ENCODE measurements at places on chromosomes 13 and 19.

- DNase-seq: no peak
Observed at GRCh38 chr13:35252536-35253205, 223.8 kb downstream of the MAB21L1 start.

- peak; percentile 72 for DNase-seq
Observed at GRCh38 chr19:39403331-39404312, 3.0 kb upstream of the ZFP36 start.

DNA sequence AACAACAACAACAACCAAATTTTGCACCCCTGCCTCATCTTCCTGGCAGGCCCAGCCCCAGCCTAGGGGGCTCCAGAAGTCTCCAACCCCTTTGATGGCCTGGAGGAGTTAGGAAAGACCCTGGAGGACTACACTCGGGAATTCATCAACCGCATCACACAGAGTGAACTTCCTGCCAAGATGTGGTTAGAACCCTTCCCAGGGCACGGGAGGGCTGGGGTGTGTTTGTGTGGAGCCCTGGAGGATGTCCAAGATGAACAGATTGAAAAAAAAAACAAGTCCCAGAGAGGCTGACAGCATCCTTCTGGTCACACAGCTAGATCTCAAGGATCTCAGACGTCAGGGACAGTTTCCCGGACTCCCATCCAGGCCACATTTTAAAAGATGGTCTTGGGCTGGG, 13.3 kb downstream of the APOC1 start:
- no peak for DNase-seq

GRCh38 chr13:63954683-63955082, 2539.0 kb upstream of the PCDH20 start:
- DNase-seq: no peak

DNA sequence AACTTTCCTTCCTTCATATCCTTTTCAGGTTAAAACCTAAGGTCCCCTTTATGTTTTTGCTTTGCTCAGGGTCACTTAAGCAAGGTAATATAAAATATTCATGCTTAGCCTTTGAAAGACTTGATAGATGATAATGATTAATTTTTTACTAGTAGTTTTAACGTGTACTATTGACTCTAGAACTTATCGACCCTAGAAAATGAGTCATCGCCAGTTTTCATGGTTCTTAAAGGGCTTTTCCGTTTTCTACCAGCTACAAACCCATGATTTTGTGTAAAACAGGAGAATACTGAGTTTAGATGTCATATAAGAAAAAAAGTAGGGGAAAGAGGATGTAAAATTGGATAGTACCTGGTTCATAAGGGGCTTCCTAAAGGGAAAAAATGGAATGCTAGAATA, 75.7 kb downstream of the DHRS12 start:
- no peak for DNase-seq

GRCh38 chr13:60431108-60431700, 34.2 kb downstream of the TDRD3 start:
- peak; percentile 76 for DNase-seq

DNA sequence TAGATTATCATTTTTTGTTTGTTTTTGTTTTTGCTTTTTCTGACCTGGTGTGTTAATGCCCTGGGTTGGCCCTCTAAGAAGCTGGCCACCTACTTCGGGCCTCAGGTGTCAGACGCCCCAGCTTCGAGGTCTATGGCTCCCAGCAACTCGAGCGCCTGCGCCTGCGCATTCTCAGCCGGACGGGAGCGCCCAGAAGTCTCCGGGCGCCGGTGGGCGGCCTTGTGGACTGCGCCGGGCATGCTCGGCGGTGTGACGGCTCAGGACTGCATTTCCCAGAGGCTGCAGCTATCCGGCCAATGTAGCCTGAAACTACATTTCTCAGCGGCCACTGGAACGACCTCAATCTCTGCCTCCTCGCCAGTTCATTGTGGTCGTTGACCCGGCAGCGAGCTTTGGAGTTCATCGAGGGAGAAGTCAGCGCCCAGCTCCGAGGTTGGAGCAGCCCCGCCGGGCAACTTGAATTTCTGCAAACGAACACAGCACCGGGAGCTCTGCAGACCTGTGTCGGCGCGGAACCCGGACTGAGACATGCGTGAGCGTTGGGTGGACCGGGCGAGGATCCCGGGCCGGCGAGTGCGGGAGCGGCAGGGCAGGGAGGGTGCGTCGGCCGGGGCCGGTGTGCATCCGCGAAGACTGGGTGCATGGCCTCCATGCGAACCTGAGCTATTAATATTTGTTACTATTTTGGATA, at the start of gene ZNF30:
Gene ZNF30 (plus strand): TSS at position 219 of the 691 bp plus-strand sequence. CDS start 3,045 bp downstream, outside the sequence.
- DNase-seq: peak; percentile 94

- DNase-seq: no peak
Observed at GRCh38 chr19:15843203-15843893, 27.9 kb upstream of the OR10H1 start.

DNA sequence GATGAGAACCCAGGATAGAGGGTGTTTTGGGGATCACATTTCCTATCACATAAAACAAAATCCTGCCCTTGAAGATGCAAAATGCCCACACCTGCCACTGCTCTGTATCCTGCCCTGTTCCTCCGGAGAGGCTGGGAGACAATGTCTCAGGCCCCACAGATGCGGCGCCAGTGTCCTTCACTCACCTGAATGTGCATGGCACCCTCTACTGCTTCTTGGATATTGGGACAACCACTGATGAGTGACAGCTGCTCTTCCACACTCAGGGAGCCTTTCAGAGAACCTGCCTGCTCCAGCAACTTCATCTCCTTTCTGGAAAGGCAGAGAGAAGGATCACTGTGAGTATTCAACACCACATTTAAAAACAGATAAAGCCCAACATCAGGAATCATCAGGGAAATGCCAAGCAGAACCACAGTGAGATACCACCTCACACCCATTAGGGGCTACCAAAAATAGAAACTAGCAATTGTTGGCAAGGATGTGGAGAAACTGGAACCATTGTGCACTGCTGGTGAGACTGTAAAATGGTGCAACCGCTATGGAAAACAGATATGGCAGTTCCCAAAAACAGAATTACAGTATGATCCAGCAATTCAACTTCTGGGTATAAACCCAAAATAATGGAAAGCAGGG, 36.4 kb downstream of the CRYL1 start:
- DNase-seq: peak; percentile 77

DNA sequence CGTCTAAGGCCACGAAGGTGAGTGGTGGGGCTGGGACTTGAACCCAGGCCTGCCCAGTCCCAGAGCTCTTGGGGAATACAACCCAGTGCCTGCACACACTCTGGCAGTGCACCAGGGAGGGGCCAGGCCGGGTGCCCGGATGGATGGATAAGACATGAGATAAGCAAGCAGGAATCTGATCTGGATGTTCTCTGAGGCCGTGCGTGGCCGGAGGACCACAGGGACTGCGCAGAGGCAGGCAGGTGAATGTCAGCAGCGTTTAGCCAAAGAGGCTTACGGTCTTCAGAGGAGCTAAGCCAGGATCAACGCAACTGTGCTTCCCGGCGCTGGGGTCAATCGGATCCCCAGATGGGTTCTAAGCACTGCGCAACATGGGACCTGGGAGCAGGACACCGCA, 1.5 kb downstream of the ZNF787 start:
- DNase-seq: no peak

DNA sequence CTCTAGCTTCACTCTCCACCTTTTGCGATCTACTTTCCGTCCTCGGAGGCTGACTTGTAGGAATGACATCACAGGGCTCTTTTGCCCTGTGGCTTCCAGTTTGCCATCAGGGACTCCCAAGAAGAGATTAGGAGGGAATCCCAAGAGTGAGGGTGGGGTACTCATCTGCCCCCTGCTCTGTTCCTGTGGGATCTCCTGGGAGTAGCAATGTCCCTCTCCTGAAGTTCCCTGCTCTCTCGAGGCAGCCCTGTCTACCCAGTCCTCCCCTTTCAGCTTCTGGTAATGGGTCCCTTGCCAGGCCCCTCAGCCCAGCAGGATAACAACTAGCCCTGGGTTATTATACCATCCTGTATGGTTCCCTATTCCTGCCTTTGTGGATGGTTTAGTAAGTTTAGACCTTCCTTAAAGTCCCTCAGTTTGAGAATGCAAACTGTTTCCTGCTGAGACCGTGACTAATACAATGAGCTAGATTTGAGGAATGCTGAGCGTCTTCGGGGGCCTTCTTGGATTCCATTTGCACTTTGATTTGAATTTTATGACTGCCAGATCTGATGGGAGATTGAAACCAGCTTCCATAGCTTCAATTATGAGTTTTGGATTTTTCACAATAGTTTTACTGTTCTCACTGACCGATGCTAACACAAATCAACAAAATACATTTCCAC, 73.7 kb upstream of the IPO5 start:
- no peak for DNase-seq

DNA sequence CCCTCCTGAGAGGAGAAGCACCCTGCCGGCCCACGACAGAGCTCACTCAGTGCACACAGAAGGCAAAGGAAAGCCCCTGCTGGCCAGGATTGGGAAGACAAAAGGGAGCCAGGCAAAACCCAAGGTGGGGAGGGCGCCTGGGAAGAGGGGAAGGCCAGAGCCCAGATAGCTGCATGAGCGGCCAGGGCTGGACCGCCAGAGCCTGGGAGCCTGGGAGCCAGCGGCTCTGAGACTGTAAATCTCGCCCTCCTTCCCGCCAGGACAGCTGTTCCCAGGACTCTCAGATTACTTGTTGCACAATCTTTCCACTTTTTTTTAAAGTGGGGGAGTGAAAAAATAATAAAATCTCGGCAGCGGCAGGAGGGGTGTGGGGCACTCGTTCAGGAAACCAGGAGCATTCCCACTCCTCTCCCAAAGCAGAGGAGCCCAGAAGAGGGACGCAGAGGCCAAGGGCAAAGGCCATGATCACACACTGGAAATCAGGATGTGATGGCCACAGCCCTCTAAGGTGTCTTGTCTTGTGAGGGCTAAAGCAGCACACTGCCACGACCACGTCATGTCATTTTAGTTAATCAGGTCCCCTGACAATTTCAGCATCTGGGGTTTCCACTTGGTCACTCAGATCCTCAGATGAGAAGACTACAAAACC, 19.6 kb upstream of the EPHX3 start:
- DNase-seq: no peak

DNA sequence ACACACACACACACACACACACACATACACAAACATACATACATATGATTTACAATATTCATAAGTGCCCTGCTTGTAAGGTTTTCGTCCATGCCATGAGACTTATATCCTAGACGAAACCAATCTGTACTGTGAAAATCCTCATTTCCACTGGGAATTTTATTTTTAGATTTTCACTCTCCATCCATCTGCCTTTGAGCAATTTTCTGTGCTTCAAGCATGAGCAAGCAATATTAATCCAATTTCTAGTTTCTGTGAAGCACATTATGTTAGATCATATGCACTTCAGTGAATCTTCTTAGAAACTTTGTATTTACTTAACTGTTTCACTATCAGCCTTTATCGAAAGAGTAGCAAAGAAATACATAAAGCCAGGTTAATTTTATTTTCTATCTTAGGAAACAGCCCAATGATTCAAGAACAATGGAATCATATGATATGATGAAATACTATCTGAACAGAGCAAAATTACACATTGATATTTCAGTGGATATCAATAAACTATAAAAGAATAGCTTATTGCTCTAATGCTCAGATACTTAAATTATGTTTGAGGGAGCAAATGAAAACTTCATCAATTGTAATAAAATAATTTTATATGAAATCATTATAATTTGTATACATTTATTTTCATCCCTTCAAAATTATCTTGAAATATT, 1100.7 kb upstream of the MIR17HG start:
- no peak for DNase-seq

DNA sequence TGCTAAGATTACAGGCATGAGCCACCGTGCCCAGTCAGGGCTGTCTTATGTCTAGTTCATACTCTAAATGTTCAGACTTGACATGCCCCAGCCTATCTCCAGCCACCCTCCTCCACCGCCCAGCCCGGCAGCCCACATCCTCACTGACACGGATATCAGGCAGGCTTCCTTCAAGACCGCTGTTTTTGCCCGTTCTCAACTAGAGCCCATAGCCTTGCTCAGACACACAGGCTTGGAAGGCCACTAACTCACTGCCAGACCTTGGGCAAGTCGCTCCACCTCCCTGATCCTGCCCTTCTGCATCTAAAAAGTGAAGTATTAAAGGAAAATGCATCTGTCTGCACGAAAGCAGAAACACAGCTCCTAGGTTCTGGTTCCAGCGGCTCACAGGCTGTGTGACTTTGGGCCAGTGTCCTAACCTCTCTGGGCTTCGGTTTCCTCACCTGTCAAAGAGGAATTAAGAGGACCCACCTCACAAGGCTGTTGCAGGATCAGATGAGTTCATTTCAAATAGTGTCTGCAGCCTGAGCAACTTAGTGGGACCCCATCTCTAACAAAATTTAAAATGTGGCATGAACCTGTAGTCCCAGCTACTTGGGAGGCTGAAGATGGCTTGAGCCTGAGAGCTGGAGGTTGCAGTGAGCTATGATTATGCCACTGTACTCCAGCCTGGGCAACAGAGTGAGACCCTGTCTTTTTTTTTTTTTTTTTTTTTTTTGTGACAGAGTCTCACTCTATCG, 14.5 kb upstream of the CERS4 start:
- no peak for DNase-seq

GRCh38 chr19:5642204-5642603, 19.3 kb downstream of the SAFB start:
- DNase-seq: no peak

DNA sequence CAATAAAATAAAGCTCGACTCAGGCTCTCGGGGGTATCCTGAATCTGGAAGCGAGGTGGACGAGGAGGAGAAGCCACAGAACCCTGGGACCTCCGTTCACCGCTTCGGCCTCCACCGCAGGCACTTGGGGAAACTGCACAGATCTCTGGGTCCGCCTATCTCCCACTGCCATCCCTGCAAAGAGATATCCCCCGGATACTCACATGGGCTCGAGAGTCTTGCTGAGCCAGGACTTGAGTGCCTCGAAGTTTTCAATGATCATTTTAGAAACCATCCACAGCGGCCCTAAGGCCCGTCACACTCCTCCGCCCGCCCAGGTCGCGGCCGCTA, 589 bp downstream of the RBM26 start:
- DNase-seq: no peak

- no peak for DNase-seq
Observed at GRCh38 chr13:65937251-65937650, 1292.9 kb downstream of the PCDH9 start.

DNA sequence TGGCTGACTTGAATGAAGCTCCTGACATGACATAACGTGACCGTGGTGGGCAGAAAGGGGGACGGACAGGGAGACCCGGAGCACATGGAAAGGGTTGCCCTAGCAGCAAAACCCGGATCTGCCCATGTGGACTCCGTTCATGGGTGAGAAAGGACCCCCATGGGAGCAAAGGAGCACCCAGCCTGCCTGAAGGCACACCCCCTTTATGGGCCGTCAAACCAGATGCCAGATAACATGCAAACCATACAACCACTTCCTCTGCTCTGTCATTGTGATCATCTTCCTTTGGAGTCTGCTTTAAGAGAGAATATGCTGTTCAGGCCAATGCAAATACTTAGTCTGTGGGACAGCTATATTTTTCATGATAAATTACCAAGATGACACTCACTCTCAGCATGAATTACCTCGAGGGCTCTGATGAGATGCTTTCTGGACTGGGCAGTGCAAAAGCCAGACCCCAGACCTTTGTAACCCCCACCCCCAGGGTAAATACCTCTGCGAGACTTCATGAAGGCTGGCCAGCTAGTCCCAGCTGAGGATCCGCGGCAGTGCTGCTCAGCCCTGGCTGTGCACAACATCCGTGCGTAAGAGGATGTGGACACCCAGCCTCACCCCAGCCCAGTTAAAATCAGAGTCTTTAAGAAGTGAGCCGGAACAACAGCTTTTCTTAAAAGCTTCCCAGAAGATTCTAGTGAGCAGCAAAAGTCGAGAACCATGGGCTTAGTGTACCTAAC, 126.6 kb downstream of the USP12 start:
- DNase-seq: no peak

- no peak for DNase-seq
Observed at GRCh38 chr13:75771818-75772217, 135.7 kb downstream of the LMO7 start.

Data from midbrain (tissue), 1 donor.